ENCODE measurements at places on chromosomes 6 and 20. TPM values are rescaled to one million over a fixed set of nuclear protein-coding genes. Genes with fewer than 3 reads are reported as not detected.

Gene HDGFL1
- total RNA-seq = not detected

Gene HLA-DQA1
- not detected for total RNA-seq

Gene FAM83B
- total RNA-seq = not detected

Gene INSM1
- not detected for total RNA-seq

Gene PNRC1
- 63.8 TPM for total RNA-seq

Gene SEL1L2
- total RNA-seq = not detected

Gene LPA
- total RNA-seq = not detected

Gene CNKSR3
- total RNA-seq = 15.5 TPM

Gene SIRPA
- 55.2 TPM for total RNA-seq

Gene MROH8
- 0.74 TPM for total RNA-seq

Gene DEFB128
- not detected for total RNA-seq

Gene TENT5A
- total RNA-seq = 1.5 TPM

Gene AIF1
- not detected for total RNA-seq

Gene BNIP5
- not detected for total RNA-seq

Gene HLA-DRA
- not detected for total RNA-seq

Gene TCF21
- total RNA-seq = not detected

Gene CRISP3
- not detected for total RNA-seq

Gene EEF1A2
- 5.0 TPM for total RNA-seq

Gene OPRM1
- total RNA-seq = not detected

Gene TMEM244
- not detected for total RNA-seq

Gene NTSR1
- 0.05 TPM for total RNA-seq

Gene TSBP1
- not detected for total RNA-seq

Gene KCNS1
- 0.33 TPM for total RNA-seq

Gene LSM2
- 36.9 TPM for total RNA-seq

Gene SYNJ2
- 34.7 TPM for total RNA-seq

Gene TAGAP
- not detected for total RNA-seq

Gene TFAP2C
- total RNA-seq = not detected

Gene CCM2L
- total RNA-seq = 31.1 TPM

Gene PHACTR3
- total RNA-seq = 1.3 TPM
